ENCODE measurements at places on chromosomes 7 and 10.
A peak's percentile ranks its signal among the peaks of the same experiment; 100 is the strongest.

DNA sequence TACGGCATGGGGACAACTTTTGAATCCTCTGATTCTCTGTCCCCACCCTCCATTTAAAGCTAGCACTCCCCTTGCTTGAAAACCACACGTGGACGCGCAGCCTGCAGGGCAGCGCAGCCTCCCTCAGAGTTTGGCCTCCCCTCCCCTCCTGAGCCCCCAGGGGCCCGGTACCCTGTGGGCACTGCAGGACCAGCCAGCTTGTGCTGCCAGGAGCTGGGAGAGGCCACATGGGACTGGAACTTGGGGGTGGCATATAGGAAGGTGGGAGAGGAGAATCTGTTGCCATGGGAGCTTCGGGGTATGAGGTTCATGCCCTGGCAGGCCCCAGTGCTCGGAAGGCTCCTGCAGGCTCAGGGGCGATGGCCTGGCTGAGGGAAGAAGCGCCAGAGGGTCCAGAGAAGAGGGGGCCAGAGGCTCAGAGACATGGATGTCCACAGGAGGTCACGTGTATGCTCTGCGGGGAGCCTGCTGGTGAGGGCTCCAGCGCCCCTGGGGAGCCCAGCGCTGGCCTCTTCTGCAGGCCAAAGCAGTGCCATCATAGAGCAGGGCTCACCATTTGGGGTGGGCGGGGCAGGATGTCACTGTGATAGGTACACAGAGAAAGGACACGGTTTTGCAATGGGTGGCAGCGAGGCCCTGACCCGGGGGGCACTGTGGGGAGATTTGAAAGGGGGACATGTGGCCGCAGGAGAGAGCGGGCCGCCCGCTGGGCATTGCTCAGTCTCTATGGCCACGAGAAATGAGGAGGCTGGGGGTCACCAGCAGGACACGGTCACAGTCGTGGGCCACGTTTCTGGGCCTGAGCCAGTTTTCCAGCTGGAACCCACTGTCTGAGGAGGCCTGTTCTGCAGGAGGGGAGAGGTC lies 64.2 kb downstream of the GLRX3 start:
- no peak for DNase-seq

GRCh38 chr7:69992938-69993337 lies 394.7 kb downstream of the AUTS2 start:
- no peak for DNase-seq

GRCh38 chr7:152883858-152884257 lies 124.3 kb downstream of the ACTR3B start:
- no peak for DNase-seq

- DNase-seq = no peak
These were observed 3.6 kb downstream of the ODAD2 start for GRCh38 chr10:27995311-27995710.

DNA sequence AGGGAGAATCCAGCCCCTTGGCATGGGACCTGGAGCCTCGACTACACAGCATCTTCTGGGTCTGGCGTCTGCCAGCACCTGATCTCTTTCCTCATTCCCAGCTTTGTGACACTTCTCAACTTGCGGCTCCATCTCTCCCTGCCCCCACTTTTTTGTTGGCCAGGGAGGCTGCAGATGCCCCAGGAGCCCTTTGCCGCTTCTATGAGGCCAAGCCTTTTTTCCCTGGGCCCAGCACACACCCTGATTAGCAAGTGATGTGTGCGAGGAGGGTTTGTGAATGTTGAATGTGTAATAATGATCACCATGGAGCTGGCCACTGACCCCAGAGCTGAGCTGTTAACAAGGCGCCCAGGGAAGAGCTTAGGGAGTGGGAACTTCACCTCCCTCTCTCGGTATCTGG lies 4.4 kb downstream of the EVX1 start:
- DNase-seq = no peak

DNA sequence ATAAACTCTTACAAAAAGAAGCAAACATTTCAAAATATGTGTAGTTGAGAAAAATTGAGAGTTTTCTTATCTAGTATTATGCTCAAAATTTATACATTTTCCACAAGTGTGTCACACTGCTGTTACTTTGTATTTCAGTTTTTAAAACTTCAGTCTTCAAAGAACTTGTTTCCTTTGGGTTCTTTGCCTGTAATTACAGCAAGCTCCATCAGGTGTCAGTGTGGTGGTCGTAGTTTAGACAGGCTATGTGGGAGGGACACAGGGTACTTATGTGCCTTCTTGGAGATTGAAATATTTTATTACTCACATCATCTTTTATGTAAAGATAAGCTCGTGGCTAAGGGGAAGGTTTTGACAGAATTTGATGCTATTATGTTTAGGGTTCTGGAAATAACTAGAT lies 360.5 kb downstream of the FGFR2 start:
- DNase-seq = no peak

GRCh38 chr7:127392182-127392565 lies 334 bp downstream of the ZNF800 start:
- DNase-seq = peak; percentile 65

- peak; percentile 26 for DNase-seq
These were observed 1.3 kb downstream of the ZNRF2 start for GRCh38 chr7:30285536-30286284.

DNA sequence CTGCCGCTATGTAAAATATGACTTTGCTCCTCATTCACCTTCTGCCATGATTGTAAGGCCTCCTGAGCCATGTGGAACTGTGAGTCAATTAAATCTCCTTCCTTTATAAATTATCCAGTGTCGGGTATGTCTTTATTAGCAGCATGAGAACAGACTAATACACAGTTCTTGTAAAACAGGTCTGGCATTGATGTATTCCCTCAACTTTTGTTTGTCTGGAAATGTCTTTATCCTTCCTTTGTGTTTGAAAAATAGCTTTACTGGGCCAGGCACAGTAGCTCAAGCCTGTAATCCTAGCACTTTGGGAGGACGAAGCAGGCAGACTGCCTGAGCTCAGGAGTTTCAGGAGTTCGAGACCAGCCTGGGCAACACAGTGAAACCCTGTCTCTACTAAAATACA lies 14.5 kb downstream of the IPMK start:
- DNase-seq = no peak

DNA sequence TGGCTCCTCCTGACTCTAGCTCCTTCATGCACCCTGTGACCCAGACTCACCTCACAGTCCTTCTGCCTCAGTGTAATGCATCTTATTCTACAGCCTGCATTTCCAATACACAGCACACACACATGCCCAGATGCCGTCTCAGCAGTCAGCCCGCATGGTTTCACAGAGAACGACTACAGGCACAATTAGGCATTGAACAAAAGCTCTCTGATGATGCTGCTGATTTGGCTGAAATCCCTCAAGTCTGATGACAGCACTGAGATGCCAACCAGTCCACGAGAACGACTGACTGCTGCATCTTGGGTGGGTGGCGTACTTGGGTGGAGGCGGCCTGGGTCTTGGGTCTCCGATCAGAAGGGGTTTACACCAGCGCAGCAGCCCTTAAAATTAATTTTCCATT lies 200.4 kb downstream of the TAX1BP1 start:
- DNase-seq = no peak

GRCh38 chr7:9307131-9307530 lies 873.7 kb downstream of the NXPH1 start:
- DNase-seq = no peak

Data from stimulated activated CD4-positive, alpha-beta T cell treated with anti-CD3 and anti-CD28 coated beads, Interleukin-12 subunit alpha, Interleukin-12 subunit beta, amount 100 ng/mL, for 4 hours (primary cell).